ENCODE measurements at places on chromosomes 13 and 19. TPM values are rescaled to one million over a fixed set of nuclear protein-coding genes. Genes with fewer than 3 reads are reported as not detected.

ELSPBP1 gene
- total RNA-seq: not detected

DNA sequence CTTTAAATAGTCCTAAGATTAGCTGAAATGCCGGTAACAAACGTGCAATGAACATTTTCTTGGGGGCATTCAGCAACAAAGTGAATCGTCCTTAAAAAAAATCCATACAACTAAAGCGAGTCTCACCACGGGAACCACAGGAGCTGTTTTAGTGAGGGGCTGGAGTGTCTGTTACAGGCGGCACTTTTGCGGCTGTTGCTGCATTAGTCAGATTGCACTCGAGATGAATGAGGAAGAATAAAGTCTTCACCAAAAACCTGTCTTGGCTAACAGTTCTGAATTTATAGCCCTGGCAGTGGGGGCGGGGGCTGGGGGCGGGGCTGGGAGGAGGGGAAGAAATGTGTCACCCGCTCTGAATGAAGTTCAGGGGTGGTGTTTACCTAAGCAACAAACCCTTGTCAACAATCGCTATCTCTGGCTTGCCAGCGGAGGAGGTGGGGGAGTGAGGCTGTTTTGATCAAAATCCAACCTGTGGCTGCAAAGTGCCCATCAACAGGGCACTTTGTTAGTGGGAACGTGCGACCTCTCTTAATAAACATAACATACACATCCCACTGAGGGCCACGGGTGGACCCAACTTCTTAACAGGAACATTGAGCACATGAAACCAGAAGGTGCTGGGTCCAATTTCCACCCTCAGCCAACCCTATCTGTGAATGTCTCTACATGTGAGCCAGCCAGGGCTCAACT lies 44.5 kb downstream of the RFX2 start:
- peak; percentile 48 for DNase-seq

DNA sequence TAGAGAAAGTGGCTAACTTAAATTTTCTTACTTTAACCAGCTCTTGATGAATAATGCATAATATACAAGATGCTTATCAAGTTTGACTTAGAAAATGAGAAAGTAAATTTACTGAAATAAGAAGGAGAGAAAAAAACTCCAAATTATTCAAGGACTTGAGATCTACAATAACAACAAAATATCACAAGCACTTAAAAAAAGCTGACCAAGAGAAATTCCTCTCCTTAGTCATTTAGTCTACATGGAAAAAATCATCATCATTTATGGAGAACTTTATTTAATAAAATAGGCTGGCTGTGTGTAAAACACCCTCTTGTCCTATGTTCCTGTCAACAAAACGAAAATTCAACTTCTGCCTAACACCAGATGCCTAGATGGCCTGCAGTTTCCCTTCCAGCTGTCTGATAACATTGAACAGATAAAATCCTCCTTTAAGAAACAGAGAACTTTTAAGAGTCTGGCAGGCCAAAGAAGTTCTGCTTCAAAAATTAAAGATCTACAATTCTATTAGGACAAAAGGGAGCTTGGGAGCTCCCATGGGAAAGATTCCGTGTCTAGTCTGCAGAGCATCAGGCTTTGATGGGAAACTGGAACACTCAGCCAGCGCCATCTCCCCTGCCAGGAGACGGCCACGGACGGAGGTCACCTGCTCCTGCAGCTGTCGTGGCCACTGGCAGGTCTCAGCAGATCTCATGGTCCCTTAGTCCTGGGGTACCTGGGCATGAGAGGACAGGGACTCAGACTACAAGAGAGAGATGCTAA lies 37.9 kb upstream of the ATP11A start:
- no peak for DNase-seq

DNA sequence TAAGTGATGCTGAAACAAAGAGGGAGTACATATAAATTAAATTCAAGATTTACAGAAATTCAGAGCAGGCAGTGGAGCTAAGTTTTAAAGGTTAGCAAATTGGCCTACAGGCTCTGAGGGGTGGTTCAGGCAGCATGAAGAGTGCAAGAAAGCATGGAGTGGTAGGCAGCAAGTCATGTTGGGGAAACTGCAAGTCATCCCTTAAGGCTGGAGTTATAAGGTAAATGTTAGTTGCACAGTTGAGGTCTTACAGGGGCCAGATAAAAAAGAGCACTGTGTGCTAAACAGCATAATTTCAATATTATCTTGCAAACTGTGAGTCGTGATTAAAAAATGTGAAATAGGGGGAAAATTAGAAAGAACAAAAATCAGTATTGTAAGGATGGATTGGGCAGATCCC lies 106.2 kb downstream of the VWA8 start:
- DNase-seq: no peak

CYP4F8 gene
- not detected for total RNA-seq
